ENCODE measurements at places on chromosomes 1 and 21.

DNA sequence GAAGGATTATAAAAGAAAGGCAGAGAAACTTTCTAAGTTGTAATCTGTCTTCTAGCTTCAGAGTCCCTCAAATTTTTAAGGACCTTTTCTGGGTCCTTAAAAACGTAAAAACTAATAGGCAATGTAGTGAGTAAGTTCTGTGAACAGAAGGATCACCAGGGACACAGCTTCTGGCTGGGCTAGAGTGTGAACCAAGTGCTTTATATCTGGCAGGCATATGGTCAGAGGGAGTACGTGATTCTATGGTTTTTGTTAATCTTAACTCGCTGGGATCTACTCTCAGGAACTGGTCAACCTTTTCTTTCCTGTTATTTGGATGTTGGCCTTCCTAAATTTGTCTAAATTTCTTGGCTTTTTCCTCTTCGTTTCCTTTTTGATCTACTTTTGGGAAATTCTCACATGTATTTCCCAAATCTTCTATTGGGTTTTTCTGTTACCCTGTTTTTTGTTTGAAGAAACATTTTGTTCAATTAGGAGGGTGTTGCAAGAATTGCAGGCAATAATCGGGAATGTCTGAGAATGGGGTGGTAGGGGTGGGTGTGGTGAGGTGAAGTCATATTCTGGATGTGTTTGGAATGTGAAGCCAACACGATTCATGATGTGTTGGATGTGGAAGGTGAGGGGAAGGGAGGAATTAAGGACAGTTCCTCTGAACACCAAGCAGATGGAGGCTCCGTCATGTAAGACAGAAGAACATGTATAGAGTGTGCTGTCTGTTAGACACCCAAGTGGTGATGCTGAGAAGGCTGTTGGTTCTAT lies 193.2 kb downstream of the FMN2 start:
- DNase-seq: no peak

DNA sequence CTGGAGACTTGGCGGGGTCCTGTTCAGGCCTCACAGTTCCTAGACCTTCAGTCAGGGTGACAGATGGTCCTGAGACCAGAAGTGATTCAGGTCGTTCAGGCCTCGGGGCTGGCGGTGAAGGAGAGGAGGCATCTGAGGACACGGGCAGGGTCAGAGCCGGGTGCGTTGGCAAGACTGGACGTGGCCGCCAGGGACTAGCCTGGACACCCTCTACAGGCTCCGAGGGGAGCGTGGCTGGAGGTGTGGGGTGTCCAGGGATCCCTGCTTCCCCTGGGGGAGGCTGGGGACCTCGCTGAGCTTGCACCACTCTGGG lies 64.0 kb upstream of the TARDBP start:
- DNase-seq: no peak

- DNase-seq: no peak
These were observed 50.3 kb downstream of the KCNK1 start for GRCh38 chr1:233664253-233664652.

DNA sequence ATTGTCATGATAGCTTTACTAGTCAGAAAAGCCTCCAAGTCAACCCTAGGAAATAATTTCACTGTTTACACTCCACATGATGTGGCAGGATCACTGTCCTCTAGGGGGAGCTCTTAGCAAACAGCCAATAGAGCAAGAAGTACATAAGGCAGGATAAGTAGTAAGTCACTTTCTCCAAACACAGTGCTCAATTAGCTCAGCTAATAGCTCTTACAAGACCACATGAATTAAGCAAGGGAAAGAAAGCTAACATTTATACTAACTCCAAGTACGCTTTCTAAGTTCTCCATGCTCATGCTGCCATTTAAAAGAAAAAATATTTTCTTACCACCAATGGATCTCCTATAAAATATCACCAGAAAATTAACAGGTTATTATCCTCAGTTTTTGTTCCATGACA lies 66.9 kb upstream of the LRIF1 start:
- DNase-seq: peak; percentile 81

DNA sequence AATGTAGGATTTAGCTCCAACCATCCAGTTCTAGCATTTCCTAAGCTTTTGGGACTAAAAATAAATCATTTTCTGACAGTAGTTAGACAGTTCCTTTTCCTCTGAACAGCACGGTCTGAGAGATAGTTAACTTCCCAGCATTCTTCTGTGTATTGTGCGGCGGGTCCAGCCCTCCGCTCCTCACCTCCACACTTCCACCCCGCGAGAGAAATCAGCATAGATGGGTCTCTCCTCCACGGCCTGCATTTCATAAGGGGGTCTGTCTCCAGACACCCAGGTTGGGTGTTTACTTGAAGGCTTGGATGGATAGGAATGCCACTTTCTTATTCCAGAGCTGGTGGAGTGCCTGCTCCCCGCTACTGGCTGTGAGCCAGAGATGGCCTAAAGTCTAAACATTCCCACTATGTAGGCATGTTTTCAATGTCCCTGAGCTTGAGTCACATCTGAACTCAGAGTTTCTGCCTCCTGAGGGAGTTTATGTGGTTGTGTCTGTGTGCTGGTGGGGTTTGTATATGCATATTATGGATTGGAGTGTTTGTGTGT lies 38.0 kb upstream of the PPP2R5A start:
- no peak for DNase-seq

GRCh38 chr1:54808443-54809207 lies 7.5 kb upstream of the TTC22 start:
- no peak for DNase-seq

- no peak for DNase-seq
These were observed 387.5 kb downstream of the DPYD start for GRCh38 chr1:97533358-97533757.

DNA sequence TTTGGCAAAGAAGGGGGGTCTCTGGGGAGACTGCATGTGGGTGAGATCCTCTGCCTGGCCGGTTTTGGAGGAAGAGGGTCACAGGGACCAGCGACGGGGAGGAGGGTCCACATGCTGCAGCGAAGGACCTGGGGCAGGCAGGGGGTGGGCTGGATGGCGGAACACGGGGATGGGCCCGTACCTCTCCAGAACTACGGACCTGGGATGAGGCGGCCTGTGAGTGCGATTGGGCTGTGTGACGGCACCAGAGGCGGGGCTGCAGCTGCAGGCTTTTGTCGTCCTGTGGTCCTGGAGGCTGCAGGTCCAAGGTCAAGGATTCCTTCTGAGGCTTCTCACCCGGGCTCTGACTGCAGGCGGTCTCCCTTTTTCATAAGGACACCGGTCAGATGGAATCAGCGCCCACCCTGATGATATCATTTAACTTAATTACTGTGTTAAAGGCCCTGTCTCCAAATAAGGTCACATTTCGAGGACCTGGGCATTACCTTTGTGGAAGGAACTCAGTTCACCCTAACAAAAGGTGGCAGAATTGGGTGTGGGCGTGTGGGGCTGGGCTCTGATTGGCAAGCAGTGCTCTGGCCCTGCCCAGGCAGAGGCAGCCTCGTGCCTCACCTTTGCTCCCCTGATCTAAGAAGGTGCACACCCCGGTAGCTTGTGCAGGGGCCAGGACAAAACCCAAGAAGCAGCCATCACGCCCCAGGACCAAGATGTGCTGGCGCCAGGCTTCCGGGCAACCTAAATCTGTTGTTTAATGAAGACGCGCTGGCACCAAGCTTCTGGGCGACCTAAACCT lies 60.0 kb upstream of the TRAPPC10 start:
- peak; percentile 24 for DNase-seq

DNA sequence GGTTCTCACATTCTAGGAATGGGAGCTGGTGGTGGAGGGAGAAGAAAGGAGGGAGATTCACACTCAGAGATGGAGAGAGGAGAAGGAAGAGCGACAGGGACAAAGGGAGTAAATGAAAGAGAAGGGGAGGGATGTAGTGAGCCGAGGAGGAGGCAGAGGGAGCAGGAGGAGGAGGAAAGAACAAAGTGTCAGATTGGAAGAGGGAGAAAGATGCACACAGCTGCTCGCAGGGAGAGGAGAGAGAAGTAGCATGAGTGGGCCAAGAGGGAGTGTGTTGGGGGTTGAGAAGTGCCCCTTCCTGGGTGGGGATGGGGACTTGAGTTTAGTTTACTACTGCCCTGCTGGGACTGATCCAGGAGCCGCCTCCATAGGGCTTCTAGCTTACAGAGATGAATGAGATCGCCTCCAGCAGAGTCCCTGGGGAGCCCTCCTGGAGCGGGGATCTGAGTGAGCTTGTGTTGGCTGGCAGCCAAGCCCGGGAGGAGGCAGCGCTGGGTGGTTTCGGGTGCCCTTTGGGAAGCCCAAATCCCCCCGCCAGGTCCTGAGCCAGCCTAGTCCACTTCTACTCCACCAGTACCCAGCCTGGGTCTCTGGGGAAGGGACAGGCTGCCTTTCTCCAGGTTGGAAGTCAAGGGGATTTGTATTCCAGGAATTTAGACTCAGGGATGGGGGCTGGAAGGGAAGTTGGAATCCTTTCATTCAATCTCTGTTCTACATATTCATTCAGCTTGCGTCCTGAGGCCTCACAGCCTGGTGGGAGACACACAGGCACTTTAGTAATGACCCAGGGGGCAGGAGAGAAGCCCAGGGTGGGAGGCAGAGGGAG lies 20.9 kb downstream of the PTPRU start:
- DNase-seq: no peak

DNA sequence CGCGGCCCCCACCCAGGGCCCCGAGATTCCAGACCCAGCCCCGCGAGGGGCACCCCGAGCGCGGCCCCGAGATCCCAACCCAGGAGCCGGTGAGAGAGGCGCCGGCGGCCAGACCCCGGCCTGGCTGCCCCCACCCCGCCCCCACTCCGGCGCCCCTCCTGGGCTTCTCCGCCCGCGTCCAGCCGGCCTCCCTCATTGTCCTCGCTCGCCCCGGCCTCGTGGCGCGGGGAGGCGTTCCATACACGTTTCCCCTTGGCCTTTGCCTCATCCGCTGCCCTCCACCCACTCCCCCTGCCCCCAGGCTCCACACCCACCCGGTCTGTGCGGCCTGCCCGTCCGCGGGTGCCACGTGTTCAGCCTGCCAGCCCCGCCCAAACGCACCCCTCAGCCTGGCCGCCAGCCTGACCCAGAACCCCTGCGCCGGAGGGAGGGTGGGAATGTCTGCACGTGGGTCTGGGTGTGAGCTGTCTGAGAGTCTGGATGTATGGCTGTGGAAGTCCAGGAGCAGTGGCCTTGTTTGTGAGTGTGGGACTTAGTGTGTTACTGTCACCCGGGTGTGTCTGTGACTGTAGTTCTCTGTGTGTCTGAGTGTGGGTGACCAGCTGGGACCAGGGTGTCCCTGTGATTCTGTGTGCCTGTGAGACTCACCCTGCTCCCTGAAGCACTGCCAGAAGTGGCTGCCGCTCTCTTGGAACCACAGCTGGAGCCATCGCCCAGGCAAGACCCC lies 681 bp downstream of the B4GALT2 start:
- peak; percentile 68 for DNase-seq

GRCh38 chr1:196651079-196651478 lies 764 bp upstream of the CFH start:
- DNase-seq: no peak

DNA sequence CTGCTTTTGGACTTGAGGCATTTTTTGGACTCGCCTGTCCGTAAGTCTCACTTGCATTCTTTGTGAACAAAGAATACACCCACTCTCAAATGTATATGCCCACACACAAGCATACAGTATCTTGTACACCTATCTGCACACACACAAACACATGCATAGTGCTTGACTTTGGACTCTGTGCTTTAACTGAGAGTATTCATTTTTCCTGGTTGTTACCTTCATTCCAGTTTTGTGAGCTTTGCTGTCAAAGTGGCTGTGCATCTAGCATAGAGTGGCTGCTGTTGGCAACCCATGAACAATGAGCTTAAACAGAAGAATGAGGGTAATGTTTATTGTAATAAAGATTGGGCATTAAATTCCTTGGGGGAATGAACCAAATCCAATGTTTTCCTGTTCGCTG lies 199.0 kb downstream of the PDE4B start:
- no peak for DNase-seq

Data from mucosa of descending colon (tissue), 3 donors.